Right cardiac atrium (tissue), 5 donors: ENCODE measurements at places on chromosomes 3 and 15. TPM values are rescaled to one million over a fixed set of nuclear protein-coding genes. Genes with fewer than 3 reads are reported as not detected.

GRCh38 chr15:50229336-50229735 lies 36.2 kb downstream of the HDC start:
- no peak for DNase-seq

GRCh38 chr3:38097446-38098375 lies 39.2 kb downstream of the ACAA1 start:
- no peak for DNase-seq

GRCh38 chr3:126538316-126538715 lies 14.4 kb downstream of the CHST13 start:
- DNase-seq, result no peak

DNA sequence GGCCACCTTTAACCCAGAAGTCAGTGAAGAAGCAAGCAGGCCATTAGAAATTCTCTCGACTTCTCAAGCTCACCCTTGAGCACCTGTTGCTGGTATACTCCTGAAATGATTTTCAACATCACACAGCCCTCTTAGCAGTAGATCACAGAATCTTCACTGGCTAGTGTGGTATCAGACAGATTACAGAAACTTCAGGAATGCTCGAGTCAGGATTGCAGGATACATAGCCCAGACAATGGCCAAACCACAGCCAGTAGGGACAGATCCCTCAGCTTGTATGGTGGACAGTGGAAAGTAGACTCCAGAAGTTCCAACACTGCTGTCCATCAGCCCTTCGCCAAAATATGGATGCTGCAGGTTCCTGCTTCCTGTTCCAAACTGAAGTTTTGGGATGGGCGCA lies 4.5 kb upstream of the KLHL40 start:
- DNase-seq, result no peak

DNA sequence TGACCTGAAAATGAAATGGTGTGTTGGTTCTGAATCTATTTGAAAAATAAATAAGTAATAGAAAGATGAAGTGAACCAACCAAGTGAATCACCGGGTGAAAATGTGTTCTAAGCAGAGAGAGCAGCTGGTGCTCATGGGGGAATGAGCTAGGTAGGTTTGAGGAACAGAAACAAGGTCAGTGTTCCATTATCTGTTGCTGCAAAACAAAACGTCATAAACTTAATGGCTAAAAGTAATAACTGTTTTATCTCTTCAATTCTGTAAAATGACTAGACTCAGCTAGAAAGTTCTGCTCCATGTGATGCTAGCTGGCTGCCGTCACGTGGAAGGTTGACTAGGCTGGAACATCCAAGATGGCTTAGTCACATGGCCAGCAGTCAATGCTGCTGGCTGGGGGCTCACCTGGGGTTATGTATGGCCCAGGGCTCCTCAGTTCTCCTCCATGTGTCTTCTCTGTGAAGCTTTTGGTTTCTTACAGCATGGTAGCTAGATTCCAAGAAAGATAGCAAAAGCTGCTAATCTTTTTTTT lies 13.3 kb upstream of the SH3BP5 start:
- DNase-seq, result no peak

GRCh38 chr3:53824795-53825194 lies 21.4 kb downstream of the CHDH start:
- no peak for DNase-seq

DNA sequence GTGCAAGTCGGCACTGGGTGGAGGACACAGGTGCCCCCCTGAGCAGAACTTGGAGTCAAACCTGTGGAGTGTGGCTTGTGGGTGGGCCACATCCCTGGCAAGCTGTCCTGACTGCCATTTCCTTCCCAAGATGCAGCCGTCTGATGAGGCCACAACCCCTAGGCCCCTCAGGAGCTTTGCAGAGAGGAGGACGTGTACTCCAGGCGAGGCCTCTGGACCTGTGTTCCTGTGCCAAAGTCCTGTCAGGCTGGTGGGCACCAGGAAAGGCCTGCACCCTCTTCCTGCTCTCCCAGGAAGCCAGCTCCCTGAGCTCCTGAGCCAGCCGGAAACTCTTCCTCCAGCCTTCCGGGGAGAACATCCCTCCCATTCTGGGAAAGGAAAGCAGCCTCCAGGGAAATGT lies 48.5 kb downstream of the CMTM6 start:
- no peak for DNase-seq

The HCN4 gene
- polyA plus RNA-seq, result 25.7 TPM

DNA sequence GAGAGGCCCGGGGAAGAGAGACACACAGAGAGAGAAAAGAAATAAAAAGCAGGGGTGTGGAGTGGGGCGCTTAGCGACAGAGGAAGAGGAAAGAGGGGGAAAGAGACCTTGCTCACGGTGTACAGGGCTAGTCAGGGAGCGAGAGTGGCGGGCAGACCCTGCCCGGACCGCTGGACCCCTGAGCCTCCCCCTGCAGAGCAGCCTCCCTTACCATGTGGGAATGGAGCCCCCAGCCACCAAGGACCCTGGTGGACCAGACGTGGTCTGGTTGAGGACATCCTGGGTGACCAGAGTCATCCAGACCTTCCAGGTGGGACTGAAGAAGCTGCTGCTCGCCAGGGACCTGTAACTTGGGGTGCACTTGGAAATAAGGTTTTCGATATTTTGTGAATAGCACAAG lies 129.6 kb downstream of the CHSY1 start:
- no peak for DNase-seq

The PARP16 gene
- 4.3 TPM for polyA plus RNA-seq

GRCh38 chr15:29825227-29825626 lies 3.0 kb upstream of the TJP1 start:
- no peak for DNase-seq

The SMCO1 gene
- polyA plus RNA-seq, result 46.1 TPM

DNA sequence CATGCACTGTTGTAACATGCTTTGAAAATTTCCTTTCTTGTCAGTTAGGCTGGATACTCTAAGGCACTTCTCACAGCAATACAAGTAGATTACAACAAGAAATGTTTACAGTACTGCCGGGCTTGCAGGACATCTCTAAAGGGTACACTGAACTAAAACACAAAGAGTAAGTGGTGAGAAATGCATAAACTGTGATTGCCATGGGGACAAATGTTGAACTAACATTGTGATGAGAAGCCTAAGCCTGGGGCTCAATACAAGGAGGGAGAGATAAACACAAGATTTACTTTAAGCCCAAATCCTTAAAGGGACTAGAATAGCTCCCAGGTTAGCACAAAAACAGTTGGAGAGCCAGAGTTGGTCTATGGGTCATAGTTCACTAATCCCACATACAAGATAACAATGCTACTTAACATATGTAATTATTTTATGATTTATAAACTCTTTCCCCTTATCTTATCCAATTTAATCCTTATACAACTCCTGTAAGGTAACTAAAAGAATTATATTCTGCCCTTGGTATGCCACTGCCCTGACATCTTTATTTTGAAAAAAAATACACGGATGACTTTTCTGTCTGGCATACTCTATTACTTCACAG lies 126.9 kb downstream of the THRB start:
- DNase-seq, result no peak

The CASR gene
- not detected for polyA plus RNA-seq

DNA sequence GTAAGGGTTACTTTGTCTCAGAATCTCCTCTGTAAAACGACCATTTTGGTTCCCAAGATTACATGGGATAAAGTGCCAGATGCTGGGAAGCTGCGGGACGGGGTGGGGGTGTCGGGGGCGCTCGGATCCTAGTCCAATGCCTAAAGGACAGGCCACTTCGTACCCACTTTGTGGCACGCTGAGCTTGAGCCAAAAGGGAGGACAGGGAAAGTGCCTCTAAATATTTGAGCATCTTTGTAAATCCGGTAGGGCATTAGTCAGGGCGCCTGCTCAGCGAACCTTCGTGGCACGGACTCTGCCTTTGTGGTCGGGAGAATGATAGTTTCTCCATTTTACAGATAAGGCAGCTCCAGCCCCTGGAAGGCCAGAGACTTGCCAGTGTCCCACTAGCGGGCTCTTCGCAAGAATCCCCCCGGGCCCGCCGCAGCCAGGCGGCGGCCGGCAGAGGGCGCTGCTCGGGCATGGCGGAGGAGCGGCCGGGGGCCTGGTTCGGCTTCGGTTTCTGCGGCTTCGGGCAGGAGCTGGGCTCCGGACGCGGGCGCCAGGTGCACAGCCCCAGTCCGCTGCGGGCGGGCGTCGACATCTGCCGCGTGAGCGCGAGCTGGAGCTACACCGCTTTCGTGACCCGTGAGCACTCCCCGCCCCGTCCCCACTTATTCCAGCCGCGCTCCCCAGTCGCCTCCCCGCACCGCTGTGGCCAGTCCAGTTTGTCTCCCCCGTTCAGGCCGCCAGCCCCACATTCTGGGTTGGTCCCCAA lies 1.8 kb downstream of the RCCD1 start:
- DNase-seq, result peak; percentile 94

DNA sequence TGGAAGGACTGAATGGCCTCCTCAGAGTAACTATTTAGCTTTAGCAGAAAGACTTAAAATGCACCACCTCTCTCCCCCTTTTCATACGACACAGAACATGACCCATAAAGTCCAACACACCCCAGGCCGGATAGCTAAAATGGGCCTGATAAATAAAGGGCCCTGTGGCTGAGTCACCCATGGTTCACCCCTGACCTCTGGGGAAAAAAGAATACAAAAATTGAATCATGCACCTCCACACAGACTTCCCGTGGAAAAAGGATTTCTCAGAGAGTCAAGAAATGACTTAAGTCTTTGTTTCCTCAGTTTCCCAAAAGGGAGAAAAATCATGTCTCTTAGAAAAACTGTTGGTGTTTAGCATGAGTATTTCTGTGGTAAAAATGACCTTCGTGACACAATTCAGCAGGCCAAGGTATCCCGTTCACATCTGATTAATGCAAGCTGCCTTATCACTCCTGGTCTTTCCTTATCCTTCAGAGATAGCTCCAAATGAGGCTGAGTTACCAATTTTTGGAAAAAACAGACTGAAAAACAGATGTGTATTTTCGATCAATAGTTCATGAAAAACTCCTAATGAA lies 34.0 kb upstream of the ARHGEF3 start:
- no peak for DNase-seq

- peak; percentile 61 for DNase-seq
Observed at GRCh38 chr15:70212286-70212962, 114.7 kb upstream of the TLE3 start.

GRCh38 chr3:33030802-33031201 lies 66.1 kb downstream of the GLB1 start:
- DNase-seq, result no peak

DNA sequence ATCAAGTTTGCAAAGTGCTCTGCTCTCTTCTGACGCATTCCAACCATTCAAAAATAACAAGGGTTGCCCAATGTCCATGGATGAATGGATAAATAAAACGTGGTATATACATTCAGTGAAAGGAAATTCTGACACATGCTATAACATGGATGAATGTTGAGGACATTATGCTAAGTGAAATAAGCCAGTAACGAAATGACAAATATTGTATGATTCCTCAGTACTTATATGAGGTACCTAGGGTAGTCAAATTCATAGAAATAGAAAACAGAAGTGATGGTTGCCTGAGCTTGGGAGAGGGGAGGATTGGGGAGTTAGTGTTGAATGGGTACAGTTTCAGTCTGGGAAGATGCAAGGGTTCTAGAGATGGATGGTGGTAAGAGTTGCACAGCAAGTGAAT lies 33.9 kb downstream of the SH3BP5 start:
- DNase-seq, result no peak

The GOLGA8T gene
- polyA plus RNA-seq, result 0.32 TPM

- peak; percentile 90 for DNase-seq
Observed at GRCh38 chr3:124584552-124585391, 145.5 kb upstream of the UMPS start.

The ACP3 gene
- 0.41 TPM for polyA plus RNA-seq

DNA sequence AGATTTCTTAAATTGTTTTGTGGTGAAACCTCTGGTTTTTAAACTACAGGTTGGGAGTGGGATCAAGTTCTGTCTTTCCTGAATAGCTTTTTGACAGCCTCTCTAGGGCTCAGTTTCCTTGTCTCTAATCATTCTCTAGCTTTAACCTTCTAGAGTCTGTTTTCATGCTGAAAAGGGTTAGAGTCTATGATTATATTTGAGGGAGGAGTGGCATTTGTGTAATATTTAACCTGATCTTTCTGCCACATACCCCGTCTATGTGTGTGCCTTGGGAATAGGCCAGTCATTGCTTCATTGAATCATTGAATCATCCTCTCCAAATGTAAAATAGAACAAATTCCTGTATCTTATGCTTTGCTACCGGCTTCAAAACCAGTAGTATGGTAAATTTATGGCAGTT lies 204.9 kb downstream of the KLHL25 start:
- no peak for DNase-seq

The OSBPL10 gene
- 2.2 TPM for polyA plus RNA-seq

- no peak for DNase-seq
Observed at GRCh38 chr3:76405196-76405595, 619.8 kb upstream of the ZNF717 start.

The HRH1 gene
- 0.43 TPM for polyA plus RNA-seq

GRCh38 chr15:38745626-38746025 lies 181.0 kb upstream of the RASGRP1 start:
- no peak for DNase-seq

The TTLL13 gene
- polyA plus RNA-seq, result 0.72 TPM

The NANOGP8 gene
- 0.09 TPM for polyA plus RNA-seq

DNA sequence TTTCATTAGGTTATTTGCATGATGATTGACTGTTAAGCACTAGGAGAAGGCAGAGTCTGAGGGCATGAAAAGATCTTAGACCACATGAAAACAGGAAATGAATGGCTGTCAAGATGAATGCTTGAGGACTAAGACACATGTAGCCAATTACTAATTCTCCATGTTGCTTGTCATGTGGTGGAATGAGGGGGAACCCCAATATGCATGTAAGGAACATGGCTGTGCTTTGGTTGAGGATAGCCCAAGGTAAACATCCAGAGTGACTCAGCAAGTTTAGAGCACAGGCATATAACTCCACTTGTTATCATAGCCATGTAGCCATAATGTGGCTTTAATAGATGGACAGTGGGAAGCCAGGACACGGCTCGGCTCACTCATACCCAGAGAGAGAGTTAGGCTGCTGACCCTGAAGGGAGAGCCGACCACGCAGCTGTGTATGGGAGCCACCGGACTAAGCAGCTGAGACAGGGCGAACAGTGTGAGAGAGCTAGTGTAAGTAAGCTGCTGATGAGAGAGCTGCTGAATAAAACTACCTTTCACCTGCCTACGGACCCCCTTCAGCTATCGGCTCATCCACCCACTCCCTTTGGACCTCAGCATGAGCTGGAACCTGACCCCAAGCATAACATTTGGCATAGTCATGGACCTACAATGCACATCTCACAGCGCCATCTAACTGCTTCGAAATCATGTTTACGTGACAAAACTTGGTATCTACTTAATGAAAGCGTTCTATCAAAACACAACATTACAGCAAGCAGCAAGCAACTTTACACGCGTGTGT lies 37.6 kb downstream of the ANO10 start:
- DNase-seq, result no peak

The DUOXA1 gene
- polyA plus RNA-seq, result 1.2 TPM

DNA sequence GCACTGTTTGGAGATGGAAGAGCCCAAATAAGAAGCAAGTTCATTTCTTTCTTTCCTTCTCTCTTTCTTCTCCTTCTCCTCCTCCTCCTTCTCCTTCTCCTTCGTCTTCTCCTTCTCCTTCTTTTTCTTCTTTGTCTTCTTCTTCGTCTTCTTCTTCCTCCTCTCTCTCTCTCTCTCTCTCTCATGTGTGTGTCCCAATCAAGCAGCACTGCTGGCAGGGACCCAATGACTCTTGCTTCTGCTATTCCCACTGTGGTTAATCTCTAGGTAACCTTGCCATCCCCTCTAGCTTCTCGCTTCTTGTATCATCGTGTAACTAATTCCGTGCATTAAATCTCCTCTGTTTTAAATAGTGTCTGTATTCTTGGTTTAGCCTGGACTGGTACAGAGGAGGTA lies 26.1 kb upstream of the ZNF280D start:
- DNase-seq, result peak; percentile 62

The ITIH1 gene
- 0.18 TPM for polyA plus RNA-seq
